ENCODE measurements at places on chromosomes 3 and 15. TPM values are rescaled to one million over a fixed set of nuclear protein-coding genes. Genes with fewer than 3 reads are reported as not detected.

- DNase-seq, result no peak
These were observed 317.4 kb downstream of the FHIT start for GRCh38 chr3:60933824-60934223.

GRCh38 chr3:126461450-126462070, 14.1 kb downstream of the ZXDC start:
- no peak for DNase-seq

GRCh38 chr3:190097025-190097424, 23.7 kb downstream of the P3H2 start:
- no peak for DNase-seq

DNA sequence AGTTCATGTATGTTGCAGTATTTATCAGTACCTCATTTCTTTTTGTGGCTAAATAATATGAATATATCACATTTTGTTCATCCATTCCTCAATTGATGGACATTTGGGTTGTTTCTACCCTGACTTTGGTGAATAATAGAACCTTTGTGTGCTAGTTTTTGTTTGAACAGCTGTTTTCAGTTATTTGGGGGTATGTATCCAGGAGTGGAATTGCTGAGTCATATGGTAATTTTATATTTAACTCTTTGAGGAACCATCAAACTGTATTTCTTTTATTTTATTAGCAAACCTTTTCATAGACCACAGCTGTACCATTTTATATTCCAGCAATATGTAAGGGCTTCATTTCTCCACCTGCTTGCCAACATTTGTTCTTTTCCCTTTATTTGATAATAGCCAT, 38.4 kb upstream of the RBM5 start:
- no peak for DNase-seq

DNA sequence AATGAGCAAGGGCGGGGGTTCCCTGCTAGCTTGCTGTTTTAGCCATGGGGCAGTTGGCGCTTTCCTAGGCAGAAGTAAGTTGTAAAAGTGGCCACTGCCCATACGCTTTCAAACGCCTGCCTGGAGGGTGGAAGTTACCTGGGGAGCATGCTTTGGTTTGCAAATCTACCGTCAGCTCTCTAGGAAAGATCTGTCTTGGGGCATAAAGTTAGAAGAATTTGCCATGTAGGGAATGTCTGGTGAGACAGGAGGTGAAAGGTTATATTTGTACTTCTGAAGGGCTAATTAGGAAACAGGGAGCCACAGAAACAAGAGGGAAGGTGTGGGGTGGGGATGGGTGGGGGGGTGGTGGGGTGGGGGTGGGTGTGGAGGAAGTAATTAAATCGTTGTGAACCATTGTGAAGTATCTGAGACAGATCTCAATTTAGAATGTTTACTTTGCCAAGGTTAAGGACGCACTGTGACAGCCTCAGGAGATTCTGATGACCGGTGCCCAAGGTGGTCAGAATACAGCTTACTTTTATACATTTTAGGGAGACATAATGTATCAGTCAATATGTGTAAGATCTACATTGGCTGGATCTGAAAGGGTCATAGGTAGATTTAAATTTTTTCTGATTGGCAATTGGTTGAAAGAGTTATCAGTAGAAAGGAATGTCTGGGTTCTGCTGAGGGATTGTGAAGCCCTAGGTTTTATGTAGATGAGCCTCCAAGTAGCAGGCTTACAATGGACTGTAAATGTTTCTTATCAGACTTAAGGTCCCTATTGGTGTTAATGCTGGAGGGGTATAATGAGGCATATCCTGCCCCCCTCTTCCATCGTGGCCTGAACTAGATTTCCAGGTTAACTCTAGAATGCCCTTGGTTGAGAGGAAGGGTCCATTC, 62.0 kb upstream of the GCNT3 start:
- DNase-seq, result no peak

GRCh38 chr15:55319537-55320237, 665 bp downstream of the PIGB start:
- DNase-seq, result peak; percentile 51

DNA sequence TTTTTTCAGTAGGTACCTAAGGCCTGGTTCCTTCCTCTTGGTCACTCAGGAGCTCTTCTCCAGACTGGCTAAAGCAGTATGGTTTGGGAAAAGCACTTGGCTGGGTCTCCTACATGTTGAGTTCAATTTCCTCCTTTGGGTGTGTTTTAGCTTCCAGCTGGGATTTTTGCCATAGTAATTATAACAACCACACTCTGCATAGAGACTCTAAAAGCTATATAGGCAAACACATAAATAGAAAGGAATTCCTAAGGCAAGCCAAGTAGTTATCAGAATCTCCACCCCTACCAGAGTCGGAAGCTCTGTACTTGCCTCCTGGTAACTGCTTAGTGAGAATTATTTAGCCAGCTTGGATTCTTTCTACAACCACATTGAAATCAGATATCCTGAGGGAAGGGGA, 48.6 kb downstream of the FOXL2 start:
- no peak for DNase-seq

DNA sequence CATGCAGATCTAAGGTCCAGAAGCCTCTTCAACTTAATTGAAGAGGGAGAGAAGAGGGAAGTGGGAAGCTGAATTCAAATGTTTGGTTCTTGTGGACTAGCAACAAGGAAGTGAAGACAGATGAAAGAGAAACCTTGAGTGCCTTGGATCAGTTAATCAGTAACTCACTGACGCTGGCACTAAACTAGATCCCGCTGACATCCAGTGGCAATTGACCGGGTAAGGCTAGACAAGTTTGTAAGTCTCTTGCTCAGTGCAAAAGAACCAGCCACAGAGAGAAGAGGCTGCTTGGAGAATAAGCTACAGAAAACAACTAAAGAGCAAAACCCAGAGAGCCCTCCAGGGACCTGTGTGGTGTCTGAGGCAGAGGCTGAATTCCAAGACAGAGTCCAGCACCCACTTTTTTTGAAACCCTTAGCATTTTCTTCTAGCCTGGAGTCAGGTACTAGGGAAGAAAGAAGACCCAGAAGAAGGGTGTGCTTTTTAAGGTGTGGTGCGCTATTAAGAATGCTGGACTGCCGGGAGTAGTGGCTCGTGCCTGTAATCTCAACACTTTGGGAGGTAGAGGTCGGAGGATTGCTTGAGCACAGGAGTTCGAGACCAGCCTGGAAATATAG, 6.9 kb downstream of the PLCH1 start:
- peak; percentile 76 for DNase-seq

DNA sequence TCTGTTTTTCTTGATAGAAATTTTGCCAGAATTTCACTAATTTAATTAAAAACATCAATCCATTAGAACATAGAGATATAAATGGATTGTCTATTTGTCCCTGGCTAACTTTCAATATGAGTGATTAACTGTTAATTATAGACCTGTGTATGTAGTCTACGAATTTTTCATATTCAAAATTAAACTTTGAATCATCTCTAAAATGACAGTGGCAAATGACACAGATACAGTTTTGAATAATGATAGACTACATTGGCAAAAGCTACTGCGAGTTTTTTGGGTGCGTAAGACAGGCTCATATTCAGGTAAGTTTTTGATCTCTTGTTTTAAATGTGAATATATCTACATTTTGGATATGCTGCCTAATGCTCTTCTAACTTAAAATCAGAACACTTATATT, 86.0 kb upstream of the TBC1D5 start:
- DNase-seq, result no peak

GRCh38 chr3:73964818-73965217, 340.1 kb upstream of the PDZRN3 start:
- no peak for DNase-seq

DNA sequence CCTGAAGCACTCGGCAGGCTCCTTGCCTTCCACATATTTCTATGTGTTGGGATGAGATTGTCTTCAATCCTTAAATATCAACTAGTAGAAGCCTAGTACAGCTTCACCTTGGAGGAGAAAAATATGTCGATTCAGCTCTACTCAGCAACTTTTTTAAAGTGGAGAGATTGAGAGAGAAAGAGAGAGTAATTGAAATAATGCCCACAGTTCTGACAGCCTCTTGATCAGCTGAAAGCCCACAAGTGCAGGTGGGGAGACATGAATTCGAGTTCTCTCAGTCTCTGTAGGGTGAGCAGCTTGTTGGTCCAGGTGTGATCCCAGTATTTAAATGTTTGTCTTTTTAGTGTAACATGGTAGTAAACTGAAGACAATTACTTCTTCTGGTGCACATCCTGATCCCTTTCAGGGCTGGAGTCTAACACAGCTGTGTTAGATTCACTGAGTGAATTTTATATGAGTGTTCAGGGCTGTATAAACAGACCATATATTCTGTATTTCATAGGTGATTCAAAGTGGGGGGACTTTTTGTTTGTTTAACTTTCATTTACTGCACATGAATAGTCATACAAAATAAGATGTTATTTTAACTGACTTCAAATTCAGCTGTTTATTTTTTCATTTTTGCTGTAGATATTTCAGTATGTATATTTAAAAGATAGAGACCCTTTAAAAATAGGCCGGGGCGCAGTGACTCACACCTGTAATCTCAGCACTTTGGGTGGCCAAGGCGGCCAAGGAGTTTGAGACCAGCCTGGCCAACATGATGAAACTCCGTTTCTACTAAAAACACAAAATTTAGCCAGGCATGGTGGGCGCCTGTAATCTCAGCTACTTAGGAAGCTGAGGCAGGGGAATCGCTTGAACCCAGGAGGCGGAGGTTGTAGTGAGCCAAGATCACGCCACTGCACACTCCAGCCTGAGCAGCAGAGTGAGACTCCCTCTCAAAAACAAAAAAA, 64.0 kb downstream of the ST6GAL1 start:
- DNase-seq, result no peak

DNA sequence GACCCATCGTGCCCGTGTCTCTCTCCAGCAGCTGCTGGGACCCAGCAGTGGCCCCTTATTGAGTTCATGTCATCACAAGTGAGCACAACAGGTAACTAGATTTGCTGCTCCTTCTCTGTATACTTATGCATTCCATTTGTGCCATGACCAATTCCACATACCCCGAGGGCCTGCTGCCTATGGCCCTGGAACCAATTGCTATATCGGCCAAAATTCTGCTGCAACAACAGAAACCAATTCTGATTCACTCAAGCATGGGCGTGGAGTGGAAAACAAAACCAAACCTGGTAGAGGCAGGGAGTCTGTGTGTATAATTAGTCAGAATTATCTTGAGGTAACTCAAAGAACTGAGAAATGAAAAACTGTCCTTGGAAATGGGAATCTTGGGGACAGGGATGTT, 516.6 kb downstream of the EPHB1 start:
- no peak for DNase-seq

GRCh38 chr15:81133782-81134461, at the start of gene CFAP161:
Gene CFAP161 (plus strand): TSS chr15:81134270. CDS start chr15:81134330, 60 bp downstream.
- DNase-seq, result peak; percentile 94

GRCh38 chr3:4724051-4724629, 231.0 kb downstream of the ITPR1 start:
- no peak for DNase-seq

GRCh38 chr3:132445817-132446216, 28.5 kb downstream of the DNAJC13 start:
- DNase-seq, result no peak

Gene CELF6
- 29.3 TPM for total RNA-seq

Gene ILDR1
- total RNA-seq, result 5.8 TPM

Gene C15orf62
- 2.3 TPM for total RNA-seq

Gene LMOD3
- total RNA-seq, result 0.20 TPM

Gene MME
- 51.8 TPM for total RNA-seq

Measured in upper lobe of left lung (tissue), 6 donors.